ENCODE measurements at places on chromosomes 13 and 19.

GRCh38 chr13:95710313-95710712 is 33.4 kb downstream of the DNAJC3 start:
- no peak for DNase-seq

DNA sequence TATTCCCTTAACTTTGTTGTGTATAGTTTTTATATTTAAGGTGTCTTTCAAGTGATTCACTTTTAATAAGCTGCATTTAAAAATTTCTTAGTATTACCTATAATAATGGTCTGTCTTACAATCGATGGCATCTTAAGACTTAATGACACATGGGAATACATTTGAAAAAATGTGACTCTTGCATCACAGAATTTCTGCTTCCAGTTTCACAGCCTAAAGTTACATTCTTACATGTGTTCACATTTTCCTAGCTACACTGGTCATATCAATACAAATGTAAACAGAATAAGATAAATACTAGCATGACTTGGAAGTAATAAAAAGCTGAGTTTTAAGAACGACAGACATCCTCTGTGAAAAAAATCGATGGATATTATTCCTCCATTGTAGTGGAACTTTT is 1597.1 kb upstream of the MIR17HG start:
- DNase-seq, result no peak

DNA sequence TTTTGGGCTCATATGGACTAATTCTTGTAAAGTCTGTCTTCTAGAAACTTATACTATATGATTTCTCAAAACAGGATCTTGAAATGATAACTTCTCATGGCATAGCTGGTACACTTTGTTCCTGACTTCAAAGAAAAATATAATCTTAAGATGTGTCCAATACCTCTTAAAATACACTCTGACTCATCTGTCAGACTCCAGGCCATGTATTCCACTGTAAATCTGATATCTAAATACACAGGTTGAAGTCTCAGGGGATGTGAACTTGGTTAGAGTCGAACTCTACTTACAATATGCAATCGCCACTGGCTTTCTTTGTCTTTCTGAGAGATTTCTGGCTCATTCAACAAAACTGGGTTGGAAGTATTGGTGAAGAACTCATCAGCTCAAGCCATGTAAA is 99.8 kb downstream of the LACC1 start:
- no peak for DNase-seq

- no peak for DNase-seq
These were observed 20.6 kb upstream of the PCCA start for GRCh38 chr13:100068133-100068931.

GRCh38 chr13:25440061-25440460 is 68.3 kb downstream of the ATP8A2 start:
- no peak for DNase-seq

- DNase-seq, result no peak
These were observed 43.6 kb downstream of the ARHGAP35 start for GRCh38 chr19:46904114-46905060.

All from GM12892 (cell line).